Peyer's patch (tissue), 4 donors: ENCODE measurements at places on chromosomes 2 and 18. TPM values are rescaled to one million over a fixed set of nuclear protein-coding genes. Genes with fewer than 3 reads are reported as not detected.

DNA sequence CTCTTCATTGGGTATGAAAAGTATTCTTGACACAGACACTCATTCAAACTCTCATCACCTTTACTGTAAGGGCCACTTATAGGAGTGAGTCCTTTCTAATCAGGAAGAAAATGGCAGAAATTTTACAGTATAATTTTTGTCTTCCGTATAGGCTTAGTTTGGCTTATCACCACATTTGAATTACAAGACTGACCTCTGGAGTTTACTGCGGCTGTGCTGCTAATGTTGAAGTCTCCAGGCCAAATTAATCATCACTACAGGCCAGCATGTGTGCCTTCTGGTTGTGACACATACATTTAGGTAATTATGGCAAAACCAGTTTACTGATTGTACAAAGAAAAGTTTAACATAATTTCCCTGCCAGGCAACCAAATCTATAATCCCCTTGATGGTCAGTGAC, 753.6 kb upstream of the GCFC2 start:
- DNase-seq, result no peak

- no peak for DNase-seq
Observed at GRCh38 chr2:28233164-28233676, 159.4 kb upstream of the FOSL2 start.

DNA sequence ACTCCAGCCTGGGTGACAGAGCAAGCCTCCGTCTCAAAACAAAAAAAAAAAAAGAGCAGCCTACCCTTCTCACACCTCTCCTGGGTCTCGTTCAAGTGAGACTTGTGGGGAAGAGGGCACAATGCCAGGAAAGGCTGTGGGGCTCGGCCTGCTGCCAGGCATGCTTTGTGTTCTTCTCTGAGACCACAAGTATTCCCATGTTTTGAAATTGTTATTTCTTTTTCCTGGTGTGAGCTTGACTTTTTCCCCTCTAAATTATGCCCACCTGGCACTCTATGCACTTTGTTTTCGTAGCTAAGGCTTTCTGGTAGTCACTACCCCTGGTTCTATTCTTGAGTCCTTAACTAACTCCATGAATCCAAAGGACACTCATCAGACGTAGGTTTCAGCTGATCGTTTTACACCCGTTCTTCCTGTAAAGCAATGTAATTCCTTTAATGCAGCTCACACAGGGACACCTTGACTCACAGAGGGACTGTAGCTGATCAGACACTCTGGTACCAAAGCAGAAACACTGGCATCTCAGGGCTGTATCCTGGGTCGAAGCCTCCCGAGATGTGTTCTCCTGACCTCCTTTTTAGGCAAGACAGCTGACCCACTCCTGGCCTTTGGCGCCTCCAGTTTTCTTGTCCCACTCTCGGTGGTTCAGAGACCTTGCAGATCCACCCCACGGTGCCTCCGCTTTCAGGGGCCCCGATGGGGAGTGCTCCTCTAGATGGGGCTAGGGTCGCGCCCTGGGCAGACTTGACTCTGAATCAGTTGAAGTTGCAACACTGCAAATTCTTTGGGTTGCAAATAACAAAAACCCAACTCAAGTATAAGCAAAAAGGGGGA, 193.3 kb upstream of the AGAP1 start:
- DNase-seq, result no peak

DNA sequence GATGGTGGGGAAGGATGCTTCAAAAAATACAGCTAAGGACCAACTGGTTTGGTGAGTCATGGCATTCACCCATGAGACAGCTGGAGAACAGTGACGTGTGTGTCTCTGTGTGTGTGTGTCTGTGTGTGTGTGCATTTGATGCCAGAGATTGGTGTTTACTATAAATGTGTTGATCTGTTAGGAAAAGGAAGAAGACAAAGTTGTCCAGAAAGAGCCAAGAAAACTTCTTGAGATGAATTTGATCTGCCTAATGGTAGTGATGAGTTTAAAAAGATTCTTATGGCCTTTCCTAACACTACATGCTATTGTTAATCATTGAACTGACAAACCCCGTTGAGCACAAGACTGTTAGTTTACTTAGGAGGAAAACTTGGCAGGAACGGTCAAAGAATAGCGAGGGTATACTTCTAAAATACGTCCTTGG, 36.4 kb upstream of the IL1R1 start:
- no peak for DNase-seq

- no peak for DNase-seq
Observed at GRCh38 chr2:219285894-219286425, 6.8 kb downstream of the DNAJB2 start.

GRCh38 chr2:3459185-3460015, 59.9 kb downstream of the ADI1 start:
- no peak for DNase-seq

- no peak for DNase-seq
Observed at GRCh38 chr2:231926180-231926741, at the start of gene NPPC. NPPC (minus strand) TSS chr2:231926396; CDS start chr2:231926249, 147 bp downstream.

DNA sequence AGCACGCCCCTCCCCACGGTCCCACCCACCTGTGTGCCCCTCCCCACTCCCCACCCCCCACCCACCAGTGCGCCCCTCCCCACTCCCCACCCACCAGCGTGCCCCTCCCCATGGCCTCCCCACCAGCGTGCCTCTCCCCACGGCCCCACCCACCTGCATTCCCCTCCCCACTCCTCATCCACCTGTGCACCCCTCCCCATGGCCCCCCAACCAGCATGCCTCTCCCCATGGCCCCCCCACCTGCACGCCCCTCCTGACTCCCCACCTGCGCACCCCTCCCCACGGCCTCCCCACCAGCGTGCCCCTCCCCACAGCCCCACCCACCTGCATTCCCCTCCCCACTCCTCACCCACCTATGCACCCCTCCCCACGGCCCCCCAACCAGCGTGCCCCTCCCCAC, 190.2 kb downstream of the EIPR1 start:
- no peak for DNase-seq

The REEP1 gene
- 4.7 TPM for total RNA-seq

The ABCG5 gene
- 1.7 TPM for total RNA-seq

The UGT1A10 gene
- total RNA-seq, result 70.7 TPM

The KIF1A gene
- total RNA-seq, result 0.83 TPM

The TDRD15 gene
- 0.83 TPM for total RNA-seq

The SH3RF3 gene
- total RNA-seq, result 5.0 TPM
